ENCODE measurements at places on chromosomes 12 and 14. TPM values are rescaled to one million over a fixed set of nuclear protein-coding genes. Genes with fewer than 3 reads are reported as not detected.

DNA sequence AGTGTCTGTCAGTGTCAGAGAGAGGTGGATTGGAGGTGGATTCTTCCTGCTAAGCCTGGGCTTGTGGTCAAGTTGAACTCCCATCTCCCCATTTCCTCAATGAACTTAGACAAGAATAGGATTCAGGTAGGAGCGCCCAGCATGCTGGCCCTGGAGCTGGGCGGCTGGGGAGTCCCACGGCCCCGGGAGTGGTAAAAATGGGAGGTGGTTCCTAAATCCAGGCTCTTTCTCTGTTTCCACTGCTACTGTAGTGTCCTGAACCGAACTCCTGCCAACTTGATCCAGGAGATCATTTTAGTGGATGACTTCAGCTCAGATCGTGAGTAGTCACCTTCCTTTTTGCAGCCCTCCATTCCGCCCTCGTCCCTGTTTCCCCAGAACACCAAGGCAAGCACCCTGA, 65.1 kb downstream of the GALNT16 start:
- no peak for DNase-seq

Gene ZFYVE21
- 54.9 TPM for total RNA-seq

GRCh38 chr12:125755512-125755911, 690.3 kb downstream of the AACS start:
- no peak for DNase-seq

- no peak for DNase-seq
Measured at GRCh38 chr14:21431126-21431525, 24.8 kb downstream of the CHD8 start.

Gene KLRC1
- 1.0 TPM for total RNA-seq

GRCh38 chr14:102589761-102590290, 2.6 kb upstream of the RCOR1 start:
- no peak for DNase-seq

GRCh38 chr14:21734457-21735074, 60.9 kb upstream of the OR4E1 start:
- DNase-seq, result peak; percentile 14

GRCh38 chr12:130716969-130717366, 869 bp upstream of the RIMBP2 start:
- DNase-seq, result no peak

GRCh38 chr12:54394281-54394719, 9.8 kb upstream of the ZNF385A start:
- peak; percentile 58 for DNase-seq

GRCh38 chr12:15620741-15621539, 168.2 kb downstream of the EPS8 start:
- no peak for DNase-seq

DNA sequence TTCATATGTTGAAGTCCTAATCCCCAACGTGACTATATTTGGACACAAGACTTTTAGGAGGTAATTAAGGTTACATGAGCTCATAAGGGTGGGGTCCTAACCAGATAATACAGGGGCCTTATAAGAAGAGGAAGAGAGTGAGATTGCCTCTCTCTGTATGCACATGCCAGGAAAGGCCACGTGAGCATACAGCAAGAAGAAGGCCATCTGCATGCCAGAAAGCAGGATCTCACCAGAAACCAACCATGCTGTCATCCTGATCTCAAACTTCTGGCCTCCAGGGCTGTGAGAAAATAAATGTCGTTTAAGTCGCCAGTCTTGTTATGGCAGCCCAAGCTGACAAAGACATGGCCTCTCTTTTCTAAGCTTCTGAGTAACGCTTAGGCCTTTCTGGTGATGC, 69.0 kb upstream of the GPHB5 start:
- DNase-seq, result no peak

- no peak for DNase-seq
Measured at GRCh38 chr14:64848239-64848638, 31.5 kb downstream of the SPTB start.

GRCh38 chr12:50102646-50103309, 1.0 kb upstream of the GPD1 start:
- no peak for DNase-seq

Gene HAL
- 2.7 TPM for total RNA-seq

DNA sequence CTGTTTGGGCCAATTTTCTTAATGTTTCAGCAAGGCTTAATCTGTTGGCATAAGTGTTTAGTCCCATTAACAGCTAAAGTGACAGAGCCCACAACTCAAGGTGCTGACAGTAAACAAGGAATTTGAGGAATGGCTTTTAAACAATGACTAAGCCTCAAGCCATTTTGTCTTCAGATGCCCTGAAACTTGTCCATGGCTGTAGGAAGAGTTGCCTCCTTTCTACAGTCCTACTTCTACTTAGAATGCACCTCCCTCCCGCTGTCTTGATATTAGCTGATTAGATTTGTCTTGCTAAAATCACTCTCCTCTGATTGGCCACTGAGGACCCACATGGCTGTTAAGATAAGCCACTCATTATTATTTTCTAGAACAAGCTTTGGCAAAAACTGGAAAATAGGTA, 188.4 kb upstream of the OTX2 start:
- DNase-seq, result no peak

Gene NRIP2
- total RNA-seq, result 1.2 TPM

DNA sequence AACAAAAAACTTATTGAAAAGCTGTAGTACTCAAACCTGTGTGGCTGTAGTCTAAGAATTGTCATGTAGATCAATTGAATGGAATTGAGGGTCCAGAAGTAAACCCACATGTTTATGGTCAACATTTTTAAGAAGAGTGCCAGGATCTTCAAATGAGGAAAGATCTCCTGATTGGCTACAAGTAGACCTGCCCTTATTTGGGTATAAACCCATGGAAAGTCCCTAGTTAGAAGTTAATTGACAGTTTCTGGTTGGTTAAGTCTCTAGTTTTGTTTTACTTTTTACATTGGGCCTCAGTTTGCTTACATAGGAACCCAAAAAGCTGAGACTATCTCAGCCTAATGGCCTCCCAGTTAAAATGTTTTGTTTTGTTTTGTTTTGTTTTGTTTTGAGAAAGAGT, 91.9 kb upstream of the RESF1 start:
- no peak for DNase-seq

GRCh38 chr12:123113026-123113425, 37.9 kb downstream of the PITPNM2 start:
- DNase-seq, result no peak

DNA sequence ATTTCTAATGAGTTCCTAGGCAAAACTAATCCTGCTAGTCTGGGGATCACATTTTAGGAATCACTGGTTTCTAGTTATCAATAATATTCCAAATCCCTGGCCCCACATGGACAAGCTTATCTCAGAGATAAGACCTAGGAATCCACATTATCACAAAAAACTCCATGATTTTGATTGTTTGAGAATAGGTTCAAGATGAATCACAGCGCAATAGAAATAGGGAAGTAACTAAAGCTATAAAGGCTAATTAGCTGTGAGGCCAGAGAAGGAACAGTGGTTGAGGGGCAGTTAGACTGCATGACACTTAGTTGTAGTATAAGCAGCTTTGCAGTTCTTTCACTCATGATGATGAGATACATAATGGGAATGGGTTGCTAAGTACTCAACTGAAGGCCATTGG, 13.1 kb upstream of the ATP5F1B start:
- no peak for DNase-seq

- DNase-seq, result no peak
Measured at GRCh38 chr14:90678846-90679362, 137.3 kb downstream of the TTC7B start.

DNA sequence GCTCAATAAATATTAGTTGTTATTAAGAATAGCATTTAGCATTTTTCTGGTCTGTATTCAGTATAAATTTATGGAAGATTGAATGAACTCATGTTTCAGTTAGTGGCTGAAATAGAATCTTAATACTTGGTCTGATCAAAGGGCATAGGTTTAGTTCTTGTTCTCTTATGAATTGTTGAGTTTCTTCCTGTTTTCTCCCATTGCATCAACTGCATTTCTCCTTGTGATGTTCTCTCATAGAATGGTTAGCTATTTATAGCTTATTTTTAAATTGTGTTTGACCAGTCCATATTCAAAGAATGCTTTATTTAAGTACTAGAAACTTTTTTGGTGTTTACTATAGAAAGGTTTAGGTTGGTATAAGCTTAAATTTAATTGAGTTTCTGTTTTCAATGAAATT, 29.8 kb downstream of the APAF1 start:
- DNase-seq, result no peak

DNA sequence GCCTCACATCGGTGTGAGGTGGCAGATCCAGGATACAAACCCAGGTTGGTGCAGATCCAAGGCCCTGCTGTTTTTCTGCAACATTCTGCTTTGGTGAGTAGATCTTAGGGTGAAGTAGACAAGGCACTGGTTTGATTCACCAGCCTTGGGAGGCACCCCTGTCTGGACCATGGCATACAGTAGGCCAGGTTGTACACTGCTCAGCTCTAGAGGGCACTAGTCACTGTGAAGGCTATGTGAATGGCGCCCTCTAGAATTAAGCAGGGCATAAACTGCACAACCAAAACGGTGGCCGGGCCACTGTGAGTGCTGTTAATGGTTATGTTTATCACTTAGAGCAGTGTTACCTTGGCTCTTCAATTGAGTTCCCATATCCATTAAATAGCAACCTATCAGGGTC, 280.6 kb upstream of the PWP1 start:
- DNase-seq, result no peak

DNA sequence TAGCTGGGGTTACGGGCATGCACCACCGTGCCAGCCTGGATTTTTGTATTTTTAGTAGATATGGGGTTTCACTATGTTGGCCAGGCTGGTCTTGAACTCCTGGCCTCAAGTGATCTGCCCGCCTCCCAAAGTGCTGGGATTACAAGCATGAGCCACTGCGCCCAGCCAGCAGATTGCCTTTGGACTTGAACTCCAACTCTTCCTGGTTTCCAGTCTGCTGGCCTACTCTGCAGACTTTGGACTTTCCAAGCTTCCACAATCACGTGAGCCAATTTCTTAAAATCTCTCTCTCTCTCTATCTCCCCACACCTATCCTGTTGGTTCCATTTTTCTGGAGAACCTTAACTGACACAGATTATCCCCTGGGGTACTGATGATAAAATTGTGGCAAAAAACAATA, 55.0 kb downstream of the EMP1 start:
- DNase-seq, result peak; percentile 40

- no peak for DNase-seq
Measured at GRCh38 chr14:91466192-91466591, 43.9 kb downstream of the PPP4R3A start.

- no peak for DNase-seq
Measured at GRCh38 chr12:103573185-103573584, 13.9 kb upstream of the STAB2 start.

Gene IL22
- not detected for total RNA-seq

DNA sequence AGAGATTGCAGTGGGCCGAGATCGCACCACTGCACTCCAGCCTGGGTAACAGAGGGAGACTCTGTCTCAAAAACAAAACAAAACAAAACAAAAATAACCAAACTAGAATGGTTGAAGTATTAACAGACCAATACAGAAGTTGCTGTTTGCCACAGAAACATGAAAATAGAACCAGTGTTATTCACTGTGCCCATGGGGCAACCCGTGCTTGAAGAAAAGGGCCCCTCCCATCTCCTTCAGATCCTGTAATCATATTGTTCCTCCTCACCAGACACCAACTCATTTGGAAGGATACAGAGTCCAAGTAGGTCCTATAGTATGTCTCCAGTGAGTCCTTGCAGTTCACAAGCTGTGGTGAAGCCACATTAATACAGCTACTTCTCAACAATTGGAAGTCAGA, 30.9 kb downstream of the SLC35F4 start:
- DNase-seq, result no peak

Gene TAS2R42
- not detected for total RNA-seq

DNA sequence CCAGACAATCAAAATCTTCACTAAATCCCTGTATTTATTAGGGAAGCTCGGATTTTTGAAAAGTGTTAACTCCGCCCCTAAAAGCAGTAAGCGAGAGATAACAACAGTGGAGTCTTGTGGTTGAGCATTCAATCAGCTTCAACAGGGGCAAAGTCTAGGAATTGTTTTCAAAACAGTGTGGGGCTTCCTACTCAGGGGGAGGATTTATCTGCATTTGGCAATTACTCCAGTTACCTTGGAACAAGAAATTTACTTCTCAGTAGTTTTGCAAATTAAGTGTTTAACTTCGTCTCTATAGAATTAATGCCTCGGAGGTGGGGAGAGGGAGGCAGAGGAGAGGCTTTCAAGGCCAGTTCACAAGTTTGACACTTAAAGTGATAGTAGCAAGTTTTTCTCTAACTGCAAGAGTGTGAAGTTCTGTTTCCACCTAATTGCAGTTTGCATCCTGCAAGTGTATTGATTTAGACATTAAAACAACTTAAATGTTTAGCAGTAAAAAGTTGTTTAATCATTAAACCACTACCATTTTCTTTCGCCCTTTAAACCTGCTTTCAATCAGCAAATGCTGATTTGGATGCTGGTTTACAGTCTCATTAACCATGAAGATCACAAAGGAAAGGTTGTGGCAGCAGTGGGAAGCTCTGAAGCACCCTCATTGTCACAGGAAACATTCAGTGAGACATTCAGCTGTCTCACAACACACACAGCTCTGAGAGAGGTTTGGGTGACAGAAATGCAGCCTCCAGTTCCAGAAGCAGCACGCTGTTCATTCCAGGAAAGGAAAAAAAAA, 102.0 kb downstream of the HMGA2 start:
- DNase-seq, result peak; percentile 19

- DNase-seq, result peak; percentile 22
Measured at GRCh38 chr14:104321088-104321801, 182.9 kb downstream of the KIF26A start.

Gene OR11H12
- total RNA-seq, result not detected

Gene ADAM21
- total RNA-seq, result not detected

DNA sequence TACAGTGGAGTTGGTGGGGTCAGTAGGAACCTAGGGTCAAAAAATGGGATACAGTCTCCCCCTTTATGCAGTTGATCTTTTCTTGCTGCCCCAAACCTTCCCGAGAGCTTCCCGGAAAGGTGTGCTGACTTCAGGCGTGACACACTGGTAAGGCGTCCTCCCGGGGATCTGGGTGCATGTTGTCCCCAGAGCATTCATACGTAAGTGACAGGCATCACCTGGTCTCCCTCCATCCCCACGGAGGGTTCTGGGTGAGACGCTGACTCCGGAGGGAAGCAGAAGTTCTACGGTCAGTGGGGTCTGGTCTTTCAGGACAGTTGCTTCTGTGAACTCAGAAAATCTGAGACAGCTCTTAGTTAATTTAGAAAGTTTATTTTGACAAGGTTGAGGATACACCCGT, 159.6 kb upstream of the RTL1 start:
- DNase-seq, result no peak

- no peak for DNase-seq
Measured at GRCh38 chr14:22544881-22545420, 44.1 kb downstream of the DAD1 start.

DNA sequence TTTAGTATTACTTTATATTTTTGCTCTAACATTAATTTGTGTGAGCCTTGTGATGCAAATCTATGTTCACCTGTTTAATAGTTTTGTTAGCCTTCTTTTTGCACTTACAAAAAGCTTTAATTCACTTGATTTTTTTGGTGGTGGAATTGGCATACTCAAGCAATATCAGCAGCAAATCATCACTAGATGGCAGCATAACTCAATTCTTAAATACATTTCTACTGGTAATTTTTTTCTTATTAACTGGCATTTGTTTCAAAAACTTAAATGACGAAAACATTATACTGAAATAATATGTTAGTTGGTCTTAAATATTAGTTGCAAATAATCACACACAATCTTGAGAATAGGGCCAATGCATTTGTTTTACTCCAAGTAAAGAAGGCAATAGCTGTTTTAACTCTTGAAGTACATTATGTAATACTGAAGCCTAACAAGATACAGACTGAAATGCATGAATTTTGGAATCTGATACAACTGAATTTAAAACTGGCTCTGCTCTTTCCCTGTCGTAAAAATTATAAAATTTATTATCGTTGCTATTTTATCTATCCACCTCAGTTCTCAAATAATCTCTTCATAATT, 151.5 kb downstream of the ATXN7L3B start:
- no peak for DNase-seq

GRCh38 chr12:104201238-104202001, 14.2 kb upstream of the TXNRD1 start:
- no peak for DNase-seq

All from left colon (tissue), 2 donors.